Bronchial epithelial cell (primary cell): ENCODE measurements at places on chromosomes 1 and 21.

- no peak for DNase-seq
Observed at GRCh38 chr21:45803618-45804340, 160.3 kb downstream of the PCBP3 start.

GRCh38 chr1:65469126-65469888, 48.8 kb downstream of the LEPR start:
- no peak for DNase-seq

DNA sequence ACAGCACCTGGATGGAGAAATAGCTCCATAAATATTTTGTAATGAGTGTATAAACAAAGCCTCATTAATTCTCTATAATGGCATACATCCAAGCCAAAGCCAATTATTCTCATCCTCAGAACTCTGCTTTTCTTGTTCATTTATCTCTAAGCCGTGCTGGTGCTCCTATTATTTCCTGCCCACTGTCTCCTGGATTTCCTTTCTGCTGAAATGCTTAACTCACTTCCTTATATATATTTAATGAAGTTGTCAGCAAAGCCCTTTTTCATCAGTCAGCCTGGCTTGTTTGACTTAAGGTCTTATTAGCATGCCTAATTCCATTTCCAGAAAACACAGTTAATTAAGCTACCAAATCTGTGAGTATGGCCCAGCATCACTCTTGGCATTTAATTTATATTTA, 93.4 kb downstream of the SLC25A24 start:
- DNase-seq = no peak

DNA sequence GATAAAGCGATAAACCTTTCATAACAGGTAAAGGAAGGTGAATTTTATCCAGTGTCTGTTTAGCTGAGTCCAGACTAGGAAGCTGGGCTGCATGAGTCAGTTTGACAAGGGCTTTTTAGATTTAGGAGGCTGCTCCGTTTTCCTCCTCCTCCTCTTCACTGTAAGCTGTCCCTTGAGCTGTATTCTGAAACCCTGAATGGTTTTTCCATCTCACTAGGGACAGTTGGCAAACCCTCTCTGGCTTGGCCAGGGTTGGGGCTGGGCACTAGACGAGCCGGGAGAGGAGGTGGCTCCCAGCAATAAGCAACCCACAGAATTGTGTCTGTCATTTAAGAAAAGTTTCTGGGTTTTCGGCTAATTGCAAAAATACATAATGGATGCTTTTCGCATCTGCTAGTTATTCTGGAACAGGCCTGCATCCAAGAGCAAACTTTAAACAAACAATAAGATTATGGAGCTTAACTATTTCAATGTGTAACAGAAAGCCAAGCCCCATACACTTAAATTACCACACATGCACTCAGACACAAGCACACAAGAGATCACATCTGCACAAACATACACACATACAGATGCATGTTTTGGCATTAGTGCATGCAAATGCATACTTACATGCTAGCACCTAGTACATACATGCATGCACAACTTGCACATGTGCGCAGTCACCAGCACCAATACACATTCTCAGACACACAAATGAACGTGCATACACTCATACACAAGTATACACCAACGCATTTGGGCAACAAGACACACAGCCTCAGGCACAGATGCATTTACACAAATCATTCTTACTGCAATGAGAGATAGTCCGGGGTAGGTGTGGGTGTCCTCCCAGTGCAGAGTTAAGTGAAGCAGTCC, 27.8 kb upstream of the FOXE3 start:
- DNase-seq = no peak

DNA sequence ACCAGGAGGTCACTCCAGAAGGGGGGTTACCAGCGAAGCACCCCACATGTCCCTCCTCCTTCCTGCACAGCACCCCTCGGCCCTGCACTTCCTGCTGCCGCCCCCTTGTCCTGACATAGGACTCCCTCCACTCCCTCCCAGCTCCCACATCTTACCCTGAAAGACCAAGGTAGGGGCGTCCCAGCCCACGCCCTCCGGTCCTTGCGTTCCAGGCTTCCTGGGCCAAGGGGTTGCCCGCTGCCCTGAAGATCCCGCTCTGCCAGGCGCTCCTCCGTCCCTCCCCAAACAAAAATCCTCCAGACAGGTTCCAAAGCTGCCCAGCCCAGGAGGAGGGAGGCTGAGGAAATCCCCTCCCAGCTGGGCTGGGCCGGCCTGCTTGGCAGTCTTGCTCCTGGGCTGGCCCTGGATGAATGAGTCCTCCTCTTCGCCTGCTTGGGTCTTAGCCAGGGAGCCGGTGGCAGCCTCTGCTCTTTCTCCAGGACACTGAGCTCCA, at the start of gene RHBDL2:
Gene RHBDL2 (minus strand): TSS at position 304 of the 493 bp plus-strand sequence. CDS start 22,618 bp downstream, outside the sequence.
- DNase-seq = peak; percentile 76

GRCh38 chr1:99669821-99670220, 23.9 kb downstream of the PALMD start:
- DNase-seq = peak; percentile 11

DNA sequence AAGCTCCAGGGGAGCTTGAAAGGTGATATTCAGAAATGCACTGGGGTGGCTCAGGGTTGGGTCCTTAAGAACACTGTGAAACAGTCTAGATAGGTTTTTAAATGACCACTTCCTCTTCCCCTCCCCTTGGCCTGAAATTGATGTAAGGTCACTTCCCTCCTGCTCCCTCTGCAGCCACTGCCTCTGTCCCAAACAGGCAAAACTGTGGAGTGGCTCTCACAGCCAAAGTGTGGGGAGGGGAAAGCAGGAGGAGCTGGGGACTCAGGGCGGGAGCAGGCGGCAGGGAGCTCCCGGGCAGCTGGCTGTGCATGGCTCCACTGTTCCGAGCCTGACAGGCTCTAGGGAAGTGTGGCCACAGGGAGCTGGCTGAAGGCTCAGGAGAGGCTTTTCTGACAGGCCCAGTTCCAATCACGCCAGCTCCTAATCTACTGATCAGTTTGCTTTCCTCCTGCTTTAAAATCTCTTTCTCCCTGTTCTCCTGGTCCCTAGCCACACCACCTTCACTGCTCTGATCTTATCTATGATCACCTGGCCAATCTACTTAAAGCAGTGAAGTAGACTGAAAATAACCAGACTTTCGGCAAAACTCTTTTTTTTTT, 5.1 kb upstream of the CSRP1 start:
- DNase-seq = no peak

DNA sequence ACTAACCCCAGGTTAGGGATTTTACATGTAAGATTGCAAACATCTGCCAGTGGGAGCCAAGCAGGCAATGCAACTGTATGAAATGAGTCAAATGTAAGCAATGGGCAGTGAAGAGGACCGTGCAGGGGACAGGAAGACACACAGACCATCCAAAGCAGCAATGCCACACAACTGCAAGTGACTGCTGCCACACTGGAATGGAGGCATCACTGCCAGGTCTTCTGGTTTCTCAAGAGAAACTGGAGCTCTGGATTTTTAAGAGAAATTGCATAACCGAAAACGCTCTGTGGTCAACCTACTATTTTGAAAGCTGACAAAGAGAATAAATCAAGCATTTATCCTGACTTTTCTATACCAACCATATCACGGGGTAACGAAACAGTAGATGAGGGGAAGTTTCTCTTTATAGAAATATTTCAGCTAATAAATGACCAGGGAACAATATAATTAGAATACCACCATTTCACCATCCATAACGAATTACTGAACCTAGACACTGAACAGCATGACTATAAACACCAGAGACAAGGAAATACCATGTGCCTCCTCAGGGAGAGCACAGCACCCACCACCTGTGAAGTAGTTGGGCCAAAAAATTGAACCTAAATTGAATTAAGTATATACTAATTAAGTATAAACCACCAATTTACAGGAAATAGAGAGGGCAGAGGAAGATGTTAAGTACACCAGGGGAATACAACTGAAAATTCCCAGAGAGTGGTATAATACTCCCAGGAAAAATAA, 4.4 kb downstream of the AK2 start:
- DNase-seq = no peak

- DNase-seq = no peak
Observed at GRCh38 chr21:33255404-33255803, 10.8 kb upstream of the IL10RB start.

DNA sequence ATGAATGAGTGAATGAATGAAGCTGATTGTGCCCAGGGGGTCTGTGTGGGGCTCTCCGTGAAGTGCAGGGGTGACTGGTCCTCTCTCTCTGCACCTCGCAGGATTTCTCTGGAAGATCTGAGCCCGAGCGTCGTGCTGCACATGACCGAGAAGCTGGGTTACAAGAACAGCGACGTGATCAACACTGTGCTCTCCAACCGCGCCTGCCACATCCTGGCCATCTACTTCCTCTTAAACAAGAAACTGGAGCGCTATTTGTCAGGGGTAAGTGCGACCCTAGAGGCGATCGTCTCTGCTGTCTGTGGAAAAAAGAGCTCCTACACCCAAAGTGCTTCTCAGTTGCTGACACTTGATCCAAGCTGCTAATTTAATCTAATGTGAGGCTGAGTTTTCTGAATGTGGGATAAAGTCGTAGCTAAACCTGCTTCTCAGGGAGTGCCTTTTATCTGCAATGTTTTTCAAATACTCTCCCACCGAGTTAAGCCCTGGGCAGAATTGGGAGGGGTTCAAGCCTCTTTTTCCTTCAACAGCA, 101.7 kb downstream of the HUNK start:
- no peak for DNase-seq

GRCh38 chr1:89727517-89728312, 93.1 kb upstream of the LRRC8D start:
- no peak for DNase-seq

DNA sequence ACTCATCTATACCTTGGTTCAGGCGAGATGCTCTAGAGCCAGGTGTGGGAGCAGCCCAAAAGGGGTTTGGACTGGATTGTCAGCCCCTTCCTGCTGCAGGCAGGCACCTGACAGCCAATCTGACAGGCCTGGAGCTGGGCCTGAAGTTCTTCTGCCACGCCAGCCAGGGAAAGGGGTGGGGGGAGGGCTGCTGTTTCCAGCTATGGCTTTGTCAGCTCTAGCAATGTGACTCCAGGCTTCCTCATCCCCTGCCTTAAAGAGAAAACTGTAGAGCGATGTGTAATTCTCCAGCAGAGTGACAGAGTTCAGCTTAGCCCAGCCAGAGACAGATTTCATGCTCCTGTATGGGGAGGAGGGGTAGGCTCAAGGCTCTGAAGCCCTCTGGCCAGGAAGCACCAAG, 30.3 kb downstream of the WNT4 start:
- no peak for DNase-seq
